ENCODE measurements at places on chromosomes 6 and 20.

- no peak for DNase-seq
Measured at GRCh38 chr20:8808202-8808535, 260.7 kb upstream of the PLCB4 start.

GRCh38 chr20:58017231-58017969, 211.1 kb downstream of the ANKRD60 start:
- no peak for DNase-seq

DNA sequence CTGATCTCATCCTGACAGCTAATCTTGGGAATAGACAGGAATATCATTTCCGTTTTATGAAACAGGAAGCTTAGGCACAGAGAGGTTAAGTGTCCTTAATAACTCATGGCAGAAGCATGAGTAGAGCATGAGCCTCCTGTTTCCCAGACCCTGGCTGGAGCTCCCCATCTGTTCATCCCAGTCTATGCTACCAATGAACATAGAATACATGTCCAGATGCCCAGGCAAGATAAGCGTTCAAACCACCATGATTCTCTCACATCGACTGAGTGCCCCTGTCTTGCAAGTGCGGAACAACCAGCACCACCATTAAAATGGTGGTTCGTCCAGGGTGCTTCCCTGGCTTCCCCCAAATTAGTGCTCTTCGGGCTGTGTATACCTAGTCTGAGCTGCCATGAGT, 217.1 kb downstream of the FARS2 start:
- DNase-seq: no peak

DNA sequence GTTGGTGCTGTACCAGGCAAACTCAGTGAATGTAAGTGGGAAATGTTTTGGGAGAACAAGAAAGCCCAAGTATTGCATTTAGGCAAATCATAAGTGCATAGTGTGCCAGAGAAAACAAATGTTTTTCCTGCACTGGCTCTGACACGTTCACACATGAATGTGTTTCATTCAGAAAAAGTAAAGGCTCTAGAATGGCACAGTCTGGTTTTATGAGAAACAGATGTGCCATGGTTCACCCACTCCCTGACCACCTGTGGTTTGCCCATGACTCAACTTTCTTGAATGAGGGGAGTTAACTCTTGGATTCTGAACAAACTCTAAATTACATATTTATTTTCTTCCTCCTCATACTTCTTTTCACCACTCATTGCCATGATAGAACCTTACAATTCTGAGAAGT, 126.9 kb downstream of the KCNQ5 start:
- DNase-seq: no peak

GRCh38 chr6:157635388-157636244, 187.4 kb upstream of the SNX9 start:
- no peak for DNase-seq

GRCh38 chr6:16572943-16573342, 188.3 kb downstream of the ATXN1 start:
- no peak for DNase-seq

DNA sequence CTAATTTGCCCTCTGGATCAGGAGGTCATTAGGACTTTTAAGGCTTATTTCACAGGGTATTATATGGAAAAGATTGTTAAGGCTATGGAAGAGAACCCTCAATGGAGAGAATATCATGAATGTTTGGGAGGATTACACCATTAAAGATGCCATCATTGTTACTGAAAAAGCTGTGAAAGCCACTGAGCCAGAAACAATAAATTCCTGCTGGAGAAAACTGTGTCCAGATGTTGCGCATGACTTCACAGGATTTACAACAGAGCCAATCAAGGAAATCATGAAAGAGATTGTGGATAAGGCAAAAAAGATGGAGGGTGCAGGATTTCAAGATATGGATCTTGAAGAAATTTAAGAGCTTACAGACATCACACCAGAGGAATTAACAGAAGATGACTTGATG, 798.3 kb upstream of the SLC35B3 start:
- no peak for DNase-seq

DNA sequence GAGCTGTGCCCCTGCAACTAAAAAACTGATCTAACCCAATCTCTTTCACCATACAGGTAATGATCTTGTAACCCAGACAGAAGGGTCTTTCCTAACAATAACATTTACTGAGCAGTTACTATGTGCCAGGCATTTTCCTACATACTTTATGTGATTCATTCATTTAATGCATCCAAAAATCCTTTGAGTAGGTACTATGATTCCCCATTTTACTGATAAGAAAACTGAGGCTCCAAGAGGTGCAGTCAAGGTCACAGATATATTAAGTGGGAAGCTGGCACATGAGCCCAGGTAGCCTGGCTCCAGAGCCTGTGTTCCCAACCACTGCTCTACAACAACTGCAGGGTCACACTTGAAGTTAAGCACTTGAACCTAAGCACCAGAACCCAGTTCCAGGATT, 87.6 kb downstream of the NCR2 start:
- DNase-seq: no peak

DNA sequence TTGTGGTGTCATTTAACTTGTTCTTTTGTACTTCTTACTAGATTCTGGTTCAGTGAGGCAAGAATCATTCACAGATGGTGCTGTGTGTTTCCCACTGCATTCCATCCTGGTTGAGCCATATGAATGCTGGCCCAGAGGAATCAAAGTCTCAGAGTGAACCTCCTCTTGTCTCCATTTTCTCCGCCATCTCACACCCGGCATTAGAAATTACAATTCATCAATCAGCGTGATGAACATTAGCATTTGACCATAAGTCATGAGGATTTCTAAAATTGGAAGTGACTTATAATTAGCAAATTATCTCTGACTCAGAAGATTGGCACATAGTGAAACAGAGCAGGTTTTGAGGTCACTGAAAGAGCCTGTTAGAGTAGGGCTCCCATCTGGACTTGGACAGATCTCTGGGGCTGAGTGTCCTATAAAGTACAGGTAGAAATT, 25.2 kb downstream of the TNFAIP3 start:
- DNase-seq: no peak
